BJ (cell line): ENCODE measurements at places on chromosomes 6 and 20.

- DNase-seq, result no peak
These were observed 223.7 kb upstream of the SYNCRIP start for GRCh38 chr6:85866370-85866730.

GRCh38 chr6:160043784-160044183 lies 74.9 kb downstream of the IGF2R start:
- no peak for DNase-seq

DNA sequence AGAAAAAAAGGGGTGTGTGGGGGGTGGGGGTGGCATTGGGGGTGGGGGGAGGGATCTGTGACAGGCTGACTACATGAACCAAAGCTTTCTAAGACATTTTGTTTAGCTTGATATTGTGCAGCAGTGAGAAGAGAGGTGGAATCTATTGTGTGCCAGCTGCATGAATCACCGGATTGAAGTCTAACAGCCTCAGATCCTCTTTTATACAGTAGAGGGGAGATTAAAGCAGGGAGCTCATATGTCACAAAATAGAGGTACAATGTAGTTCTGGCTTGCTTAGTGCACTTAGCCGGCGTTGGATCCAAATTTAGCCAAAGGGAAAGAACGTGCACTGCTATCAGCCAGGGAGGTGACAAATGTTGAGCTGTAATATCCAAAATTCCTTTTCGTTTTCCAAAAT lies 404.2 kb upstream of the CITED2 start:
- no peak for DNase-seq

DNA sequence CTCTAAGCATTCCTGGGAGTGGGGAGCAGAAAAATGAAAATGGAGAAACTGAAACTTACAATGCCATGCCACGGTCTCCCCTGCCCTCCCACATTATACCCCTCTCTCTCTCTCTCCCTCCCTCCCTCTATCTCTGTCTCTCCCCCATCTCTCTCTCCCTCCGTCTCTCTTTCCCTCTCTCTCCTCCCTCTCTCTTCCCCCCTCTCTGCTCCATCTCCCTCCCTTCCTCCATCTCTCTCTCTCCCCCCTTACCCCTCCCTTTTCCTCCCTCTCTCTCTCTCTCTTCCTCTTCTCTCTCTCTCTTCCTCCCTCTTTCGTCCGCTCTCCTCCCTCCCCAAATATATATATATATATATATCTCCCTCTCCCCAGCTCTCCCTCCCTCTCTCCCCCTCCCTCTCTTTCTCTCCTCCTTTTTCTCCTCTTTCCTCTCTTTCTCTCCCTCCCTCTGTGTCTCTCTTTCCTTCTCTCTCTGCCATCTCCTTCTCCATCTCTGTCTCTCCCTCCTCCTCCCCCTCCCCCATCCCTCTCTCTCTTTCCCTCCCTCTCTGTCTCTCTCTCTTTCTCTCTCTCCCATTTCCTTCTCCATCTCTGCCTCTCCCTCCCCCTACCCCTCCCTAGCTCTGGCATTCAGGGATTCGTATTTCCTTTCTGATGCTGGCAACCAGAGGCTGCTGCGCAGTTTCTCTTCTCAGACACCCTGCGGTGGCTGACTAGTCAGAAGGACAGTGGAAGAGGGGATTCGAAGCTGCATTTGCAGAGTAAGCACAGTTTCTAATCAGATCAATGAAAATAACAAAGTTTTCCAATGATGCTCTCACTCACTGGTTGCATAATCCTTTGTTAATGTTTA lies 13.9 kb upstream of the VAPB start:
- no peak for DNase-seq

- DNase-seq, result no peak
These were observed 60.1 kb downstream of the RPP40 start for GRCh38 chr6:4943716-4944115.

DNA sequence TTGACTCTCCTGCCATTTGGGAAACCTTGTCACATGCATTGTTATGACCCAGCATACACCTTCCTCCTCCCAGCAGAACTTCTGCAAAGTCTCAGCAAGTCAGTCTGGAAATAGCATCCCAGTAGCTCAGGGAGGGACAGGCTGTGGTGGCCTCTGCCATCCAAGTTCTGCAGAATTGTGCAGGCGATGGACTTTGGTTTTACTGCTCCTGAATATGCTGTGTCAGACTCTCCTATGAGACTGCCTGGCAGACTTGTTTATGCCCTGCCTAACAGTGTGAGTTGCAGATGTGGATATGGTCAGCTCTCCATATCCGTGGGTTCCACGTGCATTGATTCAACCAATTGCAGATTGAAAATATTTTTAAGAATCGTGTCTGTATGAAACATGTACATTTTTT lies 52.8 kb downstream of the SNRNP48 start:
- DNase-seq, result no peak

DNA sequence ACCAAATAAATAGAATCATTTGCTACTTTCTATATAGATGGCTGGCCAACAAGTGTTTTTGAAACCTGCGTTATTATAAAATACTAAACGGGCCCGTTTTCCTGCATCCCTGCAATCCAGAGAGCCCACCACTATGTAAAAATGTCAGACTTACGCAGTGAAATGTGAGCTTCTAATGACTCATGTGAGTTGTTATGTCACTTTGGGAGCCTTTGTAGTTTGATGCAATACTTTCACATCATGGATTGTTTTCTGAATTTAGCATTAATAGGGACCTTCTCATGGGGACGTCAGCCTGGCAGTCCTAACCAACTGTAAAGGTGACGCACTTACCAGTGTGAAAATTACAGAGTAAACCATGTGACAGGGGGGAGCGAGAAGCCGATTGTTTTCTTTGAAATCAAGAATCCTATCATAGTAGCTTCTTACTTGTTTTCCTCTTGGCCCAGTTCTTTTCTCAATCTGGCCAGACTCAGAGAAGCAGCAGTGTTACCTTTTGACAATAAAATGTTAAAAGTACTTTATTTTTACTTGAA lies 75.3 kb downstream of the SSR1 start:
- no peak for DNase-seq

DNA sequence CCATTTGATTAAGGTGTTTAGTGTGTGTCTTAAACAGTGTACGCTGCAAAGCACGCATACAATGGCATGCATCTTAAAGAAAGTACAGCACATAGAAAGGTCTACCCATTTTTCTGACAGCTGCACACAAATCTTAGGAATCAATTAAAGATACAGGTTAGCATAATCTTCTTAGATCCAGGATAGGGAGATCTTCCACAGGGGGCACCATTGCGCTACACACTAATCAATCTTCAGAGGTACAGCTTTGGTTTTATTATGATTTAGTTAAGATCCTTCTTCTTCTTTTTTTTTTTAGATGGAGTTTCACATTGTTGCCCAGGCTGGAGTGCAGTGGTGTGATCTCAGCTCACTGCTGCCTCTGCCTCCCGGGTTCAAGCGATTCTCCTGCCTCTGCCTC lies 63.7 kb upstream of the BEND3 start:
- no peak for DNase-seq

DNA sequence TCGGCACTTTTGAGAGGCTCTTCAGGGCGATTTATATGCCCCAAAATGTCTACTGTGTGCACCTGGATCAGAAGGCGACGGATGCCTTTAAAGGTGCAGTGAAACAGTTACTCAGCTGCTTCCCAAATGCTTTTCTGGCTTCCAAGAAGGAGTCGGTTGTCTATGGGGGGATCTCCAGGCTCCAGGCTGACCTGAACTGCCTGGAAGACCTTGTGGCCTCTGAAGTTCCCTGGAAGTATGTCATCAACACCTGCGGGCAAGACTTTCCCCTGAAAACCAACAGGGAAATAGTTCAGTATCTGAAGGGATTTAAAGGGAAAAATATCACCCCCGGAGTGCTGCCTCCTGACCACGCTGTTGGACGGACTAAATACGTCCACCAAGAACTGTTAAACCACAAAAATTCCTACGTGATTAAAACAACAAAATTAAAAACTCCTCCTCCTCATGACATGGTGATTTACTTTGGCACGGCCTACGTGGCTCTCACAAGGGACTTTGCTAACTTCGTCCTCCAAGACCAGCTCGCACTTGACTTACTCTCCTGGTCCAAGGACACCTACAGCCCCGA lies 8.2 kb downstream of the GCNT2 start:
- DNase-seq, result no peak

DNA sequence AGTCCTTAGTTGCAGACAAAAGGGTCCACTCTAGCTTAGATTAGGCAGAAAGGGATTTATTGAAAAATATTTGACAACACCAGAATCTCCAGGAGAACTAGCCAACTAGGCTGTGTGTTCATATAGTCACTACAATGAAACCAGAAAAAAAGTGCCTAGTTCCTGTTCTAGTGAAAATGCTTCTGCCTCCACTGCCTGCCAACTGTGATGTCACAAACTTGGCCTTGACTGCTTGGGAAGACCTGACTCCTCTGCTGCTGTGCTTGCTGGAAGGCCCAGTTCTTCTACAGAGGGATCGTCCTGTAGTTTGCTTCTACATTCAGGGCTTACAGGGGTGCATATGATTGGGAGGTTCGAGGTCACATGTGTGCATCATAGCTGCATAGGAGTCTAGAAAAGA lies 40.3 kb upstream of the XRN2 start:
- DNase-seq, result no peak

GRCh38 chr20:46816886-46817638 lies 77.6 kb upstream of the EYA2 start:
- DNase-seq, result no peak

- DNase-seq, result no peak
These were observed 7.9 kb downstream of the AARS2 start for GRCh38 chr6:44305200-44305725.

- no peak for DNase-seq
These were observed 11.9 kb upstream of the STK38 start for GRCh38 chr6:36559011-36559793.

- no peak for DNase-seq
These were observed 620 bp downstream of the TJAP1 start for GRCh38 chr6:43478008-43478372.

- no peak for DNase-seq
These were observed 60.9 kb downstream of the PYGB start for GRCh38 chr20:25308671-25309394.
